ENCODE measurements at places on chromosomes 2 and 18. TPM values are rescaled to one million over a fixed set of nuclear protein-coding genes. Genes with fewer than 3 reads are reported as not detected.

Gene LOXL3
- total RNA-seq: 0.32 TPM

DNA sequence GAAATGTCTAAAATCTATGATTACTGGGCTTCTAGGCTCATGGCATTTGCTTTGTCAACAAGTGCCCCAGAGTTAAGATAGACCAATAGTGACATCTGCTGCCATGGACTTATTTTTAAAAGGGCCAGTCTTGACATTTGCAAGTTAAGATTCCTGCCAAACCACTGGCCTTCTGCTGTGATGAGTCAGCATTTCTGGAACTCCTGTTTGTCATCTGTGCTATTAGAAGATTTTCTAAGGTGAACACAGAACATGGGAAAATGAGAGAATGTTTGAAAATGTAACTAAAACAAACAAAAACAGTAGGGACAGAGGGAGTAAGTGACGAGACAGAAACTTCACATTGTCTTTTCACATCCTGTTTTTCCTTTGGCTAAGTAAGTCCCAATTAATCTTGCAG is 93.7 kb upstream of the WDR75 start:
- no peak overlapping the region for H3K27ac ChIP-seq
- no peaks in the 10 kb centered on the region for H3K36me3 ChIP-seq
- no peaks in the 10 kb centered on the region for H3K27me3 ChIP-seq
- DNase-seq: peak; percentile 47
- peaks cover 12% of the 10 kb centered on the region for H3K4me1 ChIP-seq

GRCh38 chr2:40192864-40193669 is 258.8 kb downstream of the SLC8A1 start:
- no peak overlapping the region for H3K4me3 ChIP-seq
- no peaks in the 10 kb centered on the region for H3K27me3 ChIP-seq
- no peaks in the 10 kb centered on the region for H3K36me3 ChIP-seq
- DNase-seq: no peak

DNA sequence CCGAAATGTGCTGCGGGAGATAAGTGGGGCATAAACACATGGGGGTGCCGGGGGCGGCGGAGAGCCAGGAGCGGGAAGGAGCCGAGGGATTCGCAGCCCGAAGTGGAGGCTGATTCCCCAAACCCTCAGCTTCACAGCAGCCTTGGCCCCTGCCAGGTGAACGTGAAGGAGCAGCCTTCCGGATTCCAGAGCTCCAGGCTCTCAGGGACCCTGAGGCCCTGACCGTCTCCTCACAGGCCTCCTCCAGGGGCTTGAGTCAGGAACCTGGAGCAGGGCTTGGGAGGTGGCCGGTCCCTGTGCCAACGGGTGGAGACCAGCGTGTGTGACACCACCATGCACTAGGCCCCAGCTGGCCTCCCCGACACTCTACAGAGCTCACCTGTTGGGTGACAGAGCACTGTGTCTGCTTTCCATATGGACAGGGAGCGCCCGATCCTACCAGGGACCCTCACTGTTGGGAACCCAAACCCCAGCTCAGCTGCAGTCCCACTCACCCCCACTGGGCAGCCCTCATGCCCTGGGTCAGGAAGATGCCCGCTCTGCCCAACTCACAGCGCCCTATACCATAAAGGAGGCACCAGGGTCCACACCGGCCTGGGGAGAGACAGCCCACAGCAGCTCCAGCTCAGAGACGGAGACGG is 117.6 kb upstream of the OTOS start:
- H3K4me1 ChIP-seq: no peaks in the 10 kb centered on the region
- H3K27me3 ChIP-seq: no peaks in the 10 kb centered on the region
- no peak overlapping the region for H3K4me3 ChIP-seq
- H3K36me3 ChIP-seq: no peaks in the 10 kb centered on the region

DNA sequence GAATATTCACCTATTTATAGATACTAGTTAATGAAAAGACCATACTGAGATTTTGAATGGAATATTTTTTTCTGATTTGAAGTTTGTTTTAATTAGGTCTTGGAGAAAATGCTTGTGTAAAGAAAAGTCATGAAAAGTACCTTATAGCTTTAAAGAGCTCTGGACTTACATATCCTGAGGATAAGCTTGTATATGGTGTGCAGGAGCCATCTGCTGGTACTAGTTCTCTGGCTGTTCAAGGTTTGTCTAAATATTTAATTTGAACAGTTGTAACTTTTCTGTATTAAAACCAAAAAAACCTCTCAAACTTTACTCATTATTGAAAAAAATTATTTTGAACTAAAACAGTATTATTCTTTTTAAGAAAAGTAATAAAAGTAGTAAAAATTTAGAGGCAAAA is 50.1 kb downstream of the UBR3 start:
- H3K27ac ChIP-seq: no peak overlapping the region
- no peaks in the 10 kb centered on the region for H3K4me1 ChIP-seq
- H3K36me3 ChIP-seq: peaks cover 4% of the 10 kb centered on the region
- no peak for DNase-seq

DNA sequence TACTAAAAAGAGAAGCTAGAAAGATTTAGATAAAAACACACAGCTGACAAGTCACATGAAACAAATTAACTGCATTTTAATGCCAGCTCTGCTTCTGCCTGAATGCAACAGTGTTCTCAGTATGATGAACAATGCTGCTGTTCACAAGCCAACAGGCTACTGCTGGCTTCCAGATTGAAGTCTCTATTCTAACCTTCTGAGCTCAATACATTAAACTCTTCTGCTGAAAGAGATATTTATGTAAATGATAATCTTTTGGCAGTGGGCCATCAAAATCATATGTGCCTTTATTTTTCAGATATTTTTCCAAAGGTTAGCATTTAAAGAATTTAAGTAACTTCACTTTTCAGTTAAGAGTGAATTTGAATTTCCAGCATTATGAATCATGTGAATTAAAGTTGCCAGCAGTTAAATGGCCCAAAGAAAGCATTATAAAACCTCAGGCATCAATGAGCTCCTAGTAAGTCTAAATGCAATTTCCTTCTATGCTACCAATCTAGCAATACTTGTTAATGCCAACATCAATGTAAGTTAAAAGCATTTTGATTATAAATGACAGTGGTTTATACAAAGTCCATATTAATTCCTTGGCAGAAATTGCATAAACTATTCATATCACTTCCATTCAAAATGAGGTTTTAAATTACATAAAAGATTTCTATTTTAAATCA is 72.4 kb downstream of the ID2 start:
- H3K36me3 ChIP-seq: peaks cover 13% of the 10 kb centered on the region
- H3K27ac ChIP-seq: no peak overlapping the region
- no peak for DNase-seq
- no peaks in the 10 kb centered on the region for H3K4me1 ChIP-seq

Gene MPP4
- not detected for total RNA-seq

DNA sequence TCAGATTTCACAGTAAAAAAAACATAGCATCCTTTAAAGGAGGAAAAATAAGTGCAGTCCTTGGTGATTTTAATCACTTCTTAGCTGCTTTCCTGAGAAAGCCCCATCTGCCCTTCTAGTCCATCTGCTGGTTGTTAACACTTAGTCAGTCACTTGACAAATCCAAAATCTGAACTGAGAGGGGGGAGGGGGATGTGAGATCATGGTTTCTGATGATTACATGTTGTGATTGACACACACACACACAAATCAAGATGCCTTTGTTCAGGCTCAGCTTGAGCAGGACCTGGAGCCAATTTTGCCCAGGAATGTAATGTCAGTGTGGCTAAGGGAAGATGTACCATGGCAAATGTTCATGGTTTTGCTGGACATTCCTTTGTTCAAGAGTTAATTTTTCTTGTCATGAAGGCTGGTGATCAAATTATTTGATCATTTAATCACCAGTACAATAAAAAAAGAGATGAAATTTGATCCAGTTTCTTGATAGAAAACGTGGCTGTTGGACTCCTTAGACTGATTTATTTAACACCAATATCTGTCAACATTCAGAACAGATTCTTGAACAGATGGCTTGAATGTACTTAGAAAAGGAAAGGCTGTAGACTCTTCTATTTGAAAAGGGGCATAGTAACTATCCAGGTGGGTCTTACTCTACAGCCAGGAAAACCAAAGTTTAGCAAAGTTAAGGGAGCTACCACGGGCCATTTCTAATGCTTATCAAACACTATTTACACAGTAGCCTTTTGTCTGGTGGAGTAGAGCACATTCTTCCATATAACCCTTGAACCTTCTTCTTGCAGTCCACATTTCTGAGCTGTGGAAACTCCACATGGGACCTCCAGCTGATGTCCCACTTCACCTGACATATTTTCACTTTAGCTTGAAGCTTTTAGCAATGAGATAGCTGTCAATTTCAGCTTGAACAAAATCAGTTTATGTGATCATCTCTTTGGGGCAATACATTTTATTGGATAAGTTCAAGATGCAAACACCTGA is 408.7 kb downstream of the PIK3C3 start:
- H3K4me3 ChIP-seq: no peak overlapping the region
- no peaks in the 10 kb centered on the region for H3K36me3 ChIP-seq
- H3K27me3 ChIP-seq: no peaks in the 10 kb centered on the region
- no peak for DNase-seq

GRCh38 chr2:137231628-137232027 is 466.3 kb downstream of the THSD7B start:
- no peak overlapping the region for H3K4me3 ChIP-seq
- H3K36me3 ChIP-seq: no peaks in the 10 kb centered on the region
- no peak for DNase-seq
- no peaks in the 10 kb centered on the region for H3K4me1 ChIP-seq
- no peaks in the 10 kb centered on the region for H3K27me3 ChIP-seq

Gene SMCHD1
- 268 TPM for total RNA-seq

DNA sequence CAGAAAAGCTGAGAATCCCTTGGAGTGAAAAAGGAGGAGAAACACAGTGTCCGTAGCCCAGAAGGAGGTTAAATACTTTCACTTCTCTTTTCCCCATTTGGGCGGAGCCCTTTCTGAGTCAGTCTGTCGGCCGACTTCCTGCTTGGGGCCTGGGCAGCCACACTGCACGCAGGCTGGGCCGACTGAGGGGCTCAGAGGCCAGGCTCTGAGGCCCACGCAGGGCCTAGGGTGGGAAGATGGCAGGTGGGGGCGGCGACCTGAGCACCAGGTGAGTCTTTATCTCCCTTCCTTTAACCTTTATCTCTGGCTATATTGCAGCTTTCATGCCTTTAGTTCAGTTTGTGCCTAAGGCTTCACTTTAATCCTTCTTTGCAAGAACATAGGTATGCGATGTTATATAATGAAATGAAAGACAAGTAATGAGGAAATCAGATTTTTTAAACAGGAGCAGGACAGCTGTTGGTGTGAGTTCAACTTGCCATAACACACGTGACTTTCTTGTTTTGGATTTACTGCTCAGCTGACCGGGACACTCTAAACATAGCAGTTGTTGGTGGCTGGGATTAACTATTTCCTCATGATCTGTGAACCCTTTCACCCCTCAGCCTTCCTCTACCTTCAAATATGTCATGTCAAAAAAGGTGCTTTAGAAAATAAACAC is at the start of gene SP100:
SP100 (plus strand) TSS at position 141 of the 661 bp plus-strand sequence; CDS start at position 237, 96 bp downstream.
- H3K36me3 ChIP-seq: no peaks in the 10 kb centered on the region
- no peaks in the 10 kb centered on the region for H3K27me3 ChIP-seq
- H3K27ac ChIP-seq: peak within 1 kb of the TSS; percentile 92
- H3K4me1 ChIP-seq: peaks cover 72% of the 10 kb centered on the region
- peak; percentile 82 for DNase-seq

DNA sequence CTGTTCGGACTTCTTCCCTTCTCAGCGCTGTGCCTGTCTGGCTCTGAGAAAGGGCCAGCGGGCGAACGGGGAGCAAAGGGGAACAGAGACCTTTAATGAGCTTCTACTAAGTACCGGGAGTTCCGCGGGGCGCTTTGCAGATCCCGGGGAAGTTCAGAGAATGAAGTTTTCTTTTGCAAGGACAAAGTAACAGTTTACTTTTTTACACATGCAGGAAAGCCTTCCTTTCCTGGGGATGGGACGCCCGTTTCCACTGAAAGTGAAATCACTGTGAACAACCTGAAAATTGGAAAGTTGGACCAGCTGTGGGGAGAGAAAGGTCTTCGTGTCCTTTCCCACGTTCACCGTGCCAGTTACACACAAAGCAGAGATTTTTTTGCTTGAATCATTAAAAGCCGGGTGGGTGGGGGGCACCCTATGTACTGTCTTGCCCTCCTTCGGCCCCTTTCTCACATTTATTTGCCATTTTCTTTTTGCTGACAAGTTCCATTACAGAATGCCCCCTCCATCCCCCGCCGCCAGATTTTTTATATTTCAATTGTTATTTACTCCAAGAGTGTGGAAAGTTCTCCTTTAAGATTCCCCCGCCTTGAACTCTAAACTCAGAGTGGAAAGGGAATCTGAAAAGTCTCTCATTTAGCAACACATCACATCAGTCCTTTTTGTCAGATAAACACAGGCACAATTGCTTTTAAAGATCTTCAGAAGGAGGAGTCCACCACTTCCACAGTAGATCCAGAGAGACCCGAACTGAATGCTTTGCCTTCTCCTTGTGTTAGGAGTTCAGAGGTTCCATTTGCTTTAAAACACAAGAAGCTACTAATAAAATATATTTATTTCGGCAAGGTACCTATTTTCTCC is 1.1 kb upstream of the FN1 start:
- no peak for DNase-seq
- H3K36me3 ChIP-seq: no peaks in the 10 kb centered on the region
- peaks cover 28% of the 10 kb centered on the region for H3K27me3 ChIP-seq
- H3K4me1 ChIP-seq: peaks cover 19% of the 10 kb centered on the region
- H3K4me3 ChIP-seq: peak overlapping the region; percentile 19

DNA sequence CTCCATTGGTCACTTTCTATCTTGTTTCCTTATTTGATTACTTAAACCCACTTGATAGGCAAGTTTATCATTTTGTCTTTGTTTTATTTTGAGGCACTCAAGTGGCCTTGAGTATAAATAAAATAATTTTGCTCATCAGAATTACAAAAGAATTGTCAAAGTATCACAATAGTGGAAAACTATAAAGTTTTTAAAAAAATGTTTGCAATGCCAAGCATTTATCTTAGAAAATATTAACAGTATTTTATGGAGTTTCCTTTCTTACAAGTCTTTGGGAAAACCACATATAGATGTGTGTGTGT is 14.7 kb downstream of the PMS1 start:
- peaks cover 6% of the 10 kb centered on the region for H3K36me3 ChIP-seq
- H3K4me3 ChIP-seq: no peak overlapping the region
- H3K4me1 ChIP-seq: no peaks in the 10 kb centered on the region
- H3K27ac ChIP-seq: no peak overlapping the region
- no peak for DNase-seq
